Endothelial cell (in vitro differentiated cells): ENCODE measurements at places on chromosomes 13 and 19. TPM values are rescaled to one million over a fixed set of nuclear protein-coding genes. Genes with fewer than 3 reads are reported as not detected.

DNA sequence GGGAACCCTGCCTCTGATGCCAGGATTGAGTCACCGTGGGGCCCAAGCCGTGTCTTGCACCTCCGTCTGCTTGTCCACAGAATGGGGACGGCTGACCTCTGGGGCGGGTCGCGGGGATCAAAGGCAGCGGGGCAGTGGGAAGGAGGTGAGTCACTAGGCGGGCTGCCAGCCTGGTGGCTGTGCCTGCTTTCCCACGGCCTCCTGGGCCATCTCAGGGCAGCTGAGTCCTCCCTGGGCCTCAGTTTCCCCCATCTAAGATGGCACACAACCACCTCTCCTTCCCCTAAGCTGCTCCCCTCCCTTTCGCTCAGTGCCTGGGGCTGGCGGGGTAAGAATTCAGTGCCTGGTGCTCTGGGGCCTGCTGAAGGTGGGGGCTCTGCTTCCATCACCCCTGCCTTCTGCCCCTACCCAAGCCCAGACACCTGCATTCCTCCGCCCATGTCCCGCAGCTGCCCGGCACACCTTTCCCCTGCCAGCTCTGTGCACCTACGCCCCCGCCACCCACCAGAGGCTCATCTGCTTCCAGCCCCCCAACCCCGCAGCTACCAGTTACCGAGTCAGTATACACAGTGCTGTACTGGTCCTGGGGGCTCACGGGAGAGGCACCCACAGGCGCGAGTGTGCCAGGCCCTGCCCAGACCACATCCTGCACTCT, 3.5 kb downstream of the MKNK2 start:
- no peak for DNase-seq

GRCh38 chr19:49355909-49356353, 6.3 kb downstream of the TEAD2 start:
- peak; percentile 34 for DNase-seq

DNA sequence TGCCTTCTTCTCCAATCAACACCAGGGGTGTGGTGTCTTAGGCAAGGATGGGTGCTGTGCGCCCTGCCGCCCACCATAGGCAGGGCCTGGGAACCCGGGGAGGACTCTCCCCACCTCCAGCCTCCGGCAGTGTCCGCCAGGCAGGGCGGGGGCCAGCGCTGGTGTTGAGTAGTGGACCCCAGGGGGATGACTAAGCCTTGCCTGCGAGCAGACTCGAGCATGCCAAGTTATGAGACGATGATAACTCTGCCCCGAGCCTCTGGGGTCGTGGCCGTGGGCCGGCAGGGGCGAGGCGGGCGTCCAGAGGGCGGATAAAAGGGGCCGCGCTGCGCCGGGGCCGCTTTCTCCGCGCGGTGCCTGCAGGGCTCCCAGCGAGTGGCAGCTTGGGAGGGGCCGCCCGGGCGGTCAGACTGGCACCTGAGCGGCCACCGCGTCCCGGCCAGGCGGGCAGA, at the start of gene MEDAG:
TSS of gene MEDAG (plus strand) at position 340 of the 452 bp plus-strand sequence. CDS start 245 bp downstream, outside the sequence.
- no peak for DNase-seq

DNA sequence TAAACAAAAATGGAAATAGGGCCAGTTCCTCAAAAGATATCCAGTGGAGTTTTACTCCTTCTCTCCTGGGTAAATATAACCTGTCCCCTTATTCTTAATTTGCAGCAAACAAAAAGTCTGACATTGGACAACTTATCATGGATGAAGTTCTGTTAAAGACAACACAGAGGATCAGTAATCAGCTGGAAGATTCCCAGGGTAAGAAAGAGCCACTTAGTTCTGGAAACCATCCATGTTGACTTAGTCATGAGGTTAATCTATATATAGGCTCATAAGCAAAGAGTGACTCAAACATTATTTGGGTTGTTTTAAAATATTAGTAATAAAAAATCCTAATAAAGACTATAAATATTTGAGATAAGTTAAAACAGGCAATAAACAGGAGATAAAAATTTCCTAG, 40.5 kb upstream of the EBPL start:
- DNase-seq, result no peak

GRCh38 chr13:68895696-68896095, 1211.9 kb upstream of the ATXN8OS start:
- no peak for DNase-seq

SIGLECL1 gene
- total RNA-seq, result 2.8 TPM

DNA sequence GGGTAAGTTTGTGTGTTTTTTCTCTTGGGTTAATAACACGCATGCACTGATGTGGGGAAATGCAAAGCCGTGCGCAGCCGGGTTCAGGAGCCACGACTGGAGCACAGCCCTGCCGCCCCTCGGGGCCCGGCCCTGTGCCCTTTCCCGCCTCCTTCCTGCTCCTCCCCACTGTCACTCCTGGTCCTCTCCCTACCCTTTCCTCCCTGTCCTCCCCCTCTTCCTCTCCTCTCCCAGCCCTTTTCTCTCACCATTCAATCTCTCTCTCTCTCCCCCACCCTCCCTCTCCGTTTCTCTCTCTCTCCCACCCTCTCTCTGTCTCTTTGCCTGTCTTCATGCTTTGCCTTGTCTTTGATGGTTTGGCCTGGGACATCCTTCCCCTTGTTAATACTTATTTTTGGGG, 27.2 kb downstream of the PLEKHJ1 start:
- no peak for DNase-seq

GRCh38 chr19:34990578-34991192, 9.4 kb upstream of the GRAMD1A start:
- no peak for DNase-seq

CLDND2 gene
- total RNA-seq, result not detected

- DNase-seq, result no peak
These were observed 2.1 kb downstream of the CILP2 start for GRCh38 chr19:19540064-19540714.

DNA sequence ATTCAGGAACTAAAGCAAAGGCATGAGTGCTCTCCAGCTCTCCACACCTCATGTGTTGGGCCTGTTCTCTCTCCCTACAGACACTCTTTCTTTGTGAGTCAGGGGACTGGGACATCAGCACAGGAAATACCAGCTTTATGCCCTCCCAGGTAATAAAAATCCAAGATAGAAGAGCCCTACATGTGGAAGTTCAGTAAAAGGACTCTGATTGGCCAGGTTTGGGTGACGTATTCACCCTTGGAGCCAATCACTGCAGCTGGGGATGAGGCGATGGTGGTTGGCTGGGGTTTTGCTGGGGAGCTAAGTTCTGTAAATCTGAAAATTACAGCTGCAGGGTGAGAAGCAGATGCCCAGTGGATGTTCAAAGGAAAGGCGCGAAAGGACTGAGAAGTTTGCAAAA, 32.5 kb downstream of the CCDC70 start:
- no peak for DNase-seq

DNA sequence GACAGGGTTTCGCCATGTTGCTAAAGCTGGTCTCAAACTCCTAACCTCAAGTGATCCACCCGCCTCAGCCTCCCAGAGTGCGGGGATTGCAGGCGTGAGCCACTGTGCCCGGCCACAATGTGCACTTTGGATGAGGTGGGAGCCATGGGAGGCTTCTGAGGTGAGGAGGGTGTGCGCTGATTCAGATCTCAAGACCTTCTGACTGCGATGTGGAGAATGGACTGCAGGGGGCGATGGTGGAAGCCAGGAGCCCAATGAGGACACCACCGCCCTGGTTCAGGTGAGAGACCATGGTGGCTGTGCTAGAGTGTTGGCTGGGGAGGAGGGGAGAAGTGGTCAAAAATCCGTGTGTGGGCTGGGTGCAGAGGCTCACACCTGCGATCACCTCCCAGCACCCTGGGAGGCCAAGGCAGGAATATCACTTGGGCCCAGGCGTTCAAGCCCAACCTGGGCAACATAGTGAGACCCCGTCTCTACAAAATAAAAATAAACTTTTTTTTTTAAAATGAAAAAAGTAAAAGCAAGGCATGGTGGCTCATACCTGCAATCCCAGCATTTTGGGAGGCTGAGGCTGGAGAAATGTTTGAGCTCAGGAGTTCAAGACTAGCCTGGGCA, 5.6 kb downstream of the INAFM1 start:
- peak; percentile 61 for DNase-seq

KCTD15 gene
- total RNA-seq, result 81.1 TPM

DNA sequence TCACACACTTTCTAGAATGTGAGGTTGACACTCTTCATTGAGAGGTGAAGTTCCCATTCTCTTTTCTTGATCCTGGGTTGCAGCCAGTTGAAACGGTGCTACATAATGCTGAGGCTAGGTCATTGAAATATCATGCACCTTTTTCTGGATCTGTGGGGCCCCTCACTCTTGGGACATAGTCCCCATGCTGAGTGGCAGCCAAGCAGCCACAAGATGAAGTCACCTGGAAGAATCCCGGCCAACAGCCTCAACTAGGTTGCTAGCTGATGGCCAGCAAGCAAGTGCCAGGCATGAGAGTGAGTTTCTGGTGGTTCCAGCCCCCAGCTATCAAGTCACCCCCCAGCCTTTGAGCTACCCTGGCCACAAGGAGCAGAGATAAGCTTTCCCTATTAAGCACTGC, 148.5 kb upstream of the TSHZ3 start:
- no peak for DNase-seq
